Smooth muscle cell of the brain vasculature (primary cell): ENCODE measurements at places on chromosomes 5 and 9.

GRCh38 chr9:107778661-107779060, 289.1 kb upstream of the KLF4 start:
- no peak for DNase-seq

- DNase-seq, result no peak
Measured at GRCh38 chr5:13218518-13218917, 726.0 kb downstream of the DNAH5 start.

DNA sequence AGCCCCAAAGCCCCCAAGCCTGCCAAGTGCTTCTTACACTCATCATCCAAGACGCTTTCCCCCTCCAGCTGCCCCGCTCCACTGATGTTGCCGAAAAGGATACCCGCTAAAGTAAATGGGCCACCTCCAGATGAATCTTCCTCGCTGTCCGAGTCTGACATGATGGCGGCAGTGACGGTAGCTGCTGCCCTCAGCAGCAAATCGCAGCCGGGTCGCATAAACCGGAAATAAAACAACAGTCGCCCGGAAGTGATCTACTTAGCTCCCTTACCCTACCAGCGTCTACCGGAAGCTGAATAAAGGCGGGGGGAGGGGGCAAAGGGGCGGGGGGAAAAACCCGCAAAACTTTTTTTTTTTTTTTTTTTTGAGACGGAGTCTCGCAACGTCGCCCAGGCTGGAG, at the start of gene TAF1L:
Gene TAF1L (minus strand): TSS at position 308 of the 400 bp plus-strand sequence. CDS start 90 bp downstream, at position 218.
- DNase-seq, result no peak

DNA sequence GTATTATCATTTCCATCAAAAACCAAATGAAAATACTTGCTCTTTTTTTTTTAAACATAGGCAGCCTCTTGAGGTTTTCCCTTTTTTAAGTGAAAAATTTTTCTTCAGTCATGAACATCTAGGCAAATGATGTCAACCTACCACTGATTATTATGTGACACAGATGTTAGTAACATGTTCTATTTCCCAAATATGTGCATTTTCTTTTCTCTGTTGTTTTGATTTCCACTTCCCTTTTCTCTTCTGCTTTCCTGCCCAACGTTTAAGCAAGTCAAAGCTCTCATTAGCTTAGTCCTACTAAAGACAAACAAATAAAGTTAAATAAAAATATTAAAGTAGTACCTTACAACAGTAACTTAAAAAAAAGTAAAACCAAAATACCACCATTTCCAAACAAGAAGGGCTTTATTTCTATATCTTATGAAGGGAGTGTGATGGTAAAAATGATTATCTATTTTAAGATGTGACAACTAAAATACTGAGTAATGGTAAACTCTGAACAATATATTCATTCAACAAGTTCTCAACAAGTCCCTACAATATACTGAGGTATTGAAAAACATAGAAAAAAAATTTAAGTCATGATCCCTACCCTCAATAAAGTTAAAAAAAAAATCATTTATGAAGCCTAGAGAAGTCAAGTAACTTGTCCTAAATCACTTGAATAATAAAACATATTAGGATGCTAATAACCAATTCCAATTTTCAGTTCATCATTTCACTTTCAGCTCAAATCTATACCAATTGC, 9.4 kb downstream of the SLC38A9 start:
- no peak for DNase-seq

DNA sequence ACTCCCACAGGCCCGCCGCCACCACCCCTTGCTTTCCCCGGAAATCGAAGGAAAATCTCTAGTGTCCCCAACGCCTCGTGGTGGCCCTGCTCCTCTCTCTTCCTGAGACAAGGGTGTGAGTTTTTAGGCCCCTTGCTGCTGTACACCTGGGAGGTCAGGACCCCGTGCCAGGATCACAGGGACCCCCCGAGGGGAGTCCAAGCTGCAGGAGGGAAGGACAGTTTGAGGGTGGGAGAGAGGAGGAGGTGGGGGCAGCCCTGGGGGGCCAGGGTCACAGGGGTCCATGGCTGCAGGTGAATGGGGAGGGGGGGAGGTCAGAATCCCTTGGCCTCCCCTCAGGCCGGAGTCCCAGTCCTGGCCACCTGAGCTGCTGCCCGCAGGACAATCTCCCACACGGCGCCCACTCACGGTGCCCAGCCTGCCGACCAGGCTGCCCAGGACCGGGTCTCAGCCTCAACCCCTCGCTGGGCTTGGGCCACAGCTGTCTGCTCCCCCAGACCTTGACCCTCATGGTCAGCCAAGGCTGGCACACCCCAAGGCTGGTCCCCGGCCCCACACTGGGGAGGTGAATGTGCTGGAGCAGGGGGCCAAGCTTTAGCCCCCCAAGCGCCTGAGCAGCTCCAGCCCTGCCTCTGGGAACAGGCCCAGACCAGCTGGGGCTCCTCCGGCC, 19.9 kb downstream of the TPPP start:
- DNase-seq, result no peak

GRCh38 chr5:119022017-119022745, 33.8 kb upstream of the DTWD2 start:
- no peak for DNase-seq

DNA sequence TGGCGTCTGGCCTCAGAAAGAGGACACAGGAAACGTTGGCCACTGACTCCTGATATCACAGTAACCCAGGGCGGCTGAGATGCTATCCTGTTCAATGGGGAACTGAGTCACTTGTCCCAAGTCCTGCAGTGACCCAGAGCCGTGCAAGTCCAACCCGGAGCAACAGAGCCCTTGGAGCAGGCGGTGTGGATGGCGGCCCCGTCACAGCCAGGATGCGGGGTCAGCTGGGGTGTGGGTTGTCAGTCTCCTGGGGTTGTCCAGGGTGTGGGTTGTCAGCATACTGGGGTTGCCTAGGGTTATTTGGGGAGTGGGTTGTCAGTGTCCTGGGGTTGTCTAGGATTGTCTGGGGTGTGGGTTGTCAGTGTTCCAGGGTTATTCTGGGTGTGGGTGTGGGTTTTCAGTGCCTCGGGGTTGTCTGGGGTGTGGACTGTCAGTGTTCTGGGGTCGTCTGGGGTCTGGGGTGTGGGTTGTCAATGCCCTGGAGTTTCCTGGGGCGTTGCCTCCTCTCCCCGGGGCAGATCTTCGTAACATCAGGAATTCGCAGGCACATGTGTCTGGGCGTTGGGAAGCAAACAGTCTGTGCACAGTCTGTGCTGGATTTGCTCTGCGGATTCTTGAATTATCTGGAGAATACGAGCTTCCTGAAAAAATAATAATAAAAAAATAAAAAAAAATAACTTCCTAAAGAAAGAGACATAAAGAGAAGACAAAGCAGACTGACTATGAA, 257.5 kb downstream of the PARP8 start:
- no peak for DNase-seq

GRCh38 chr5:69315972-69316371, 16.6 kb downstream of the CCDC125 start:
- DNase-seq, result no peak

GRCh38 chr9:10255758-10256157, 357.0 kb downstream of the PTPRD start:
- no peak for DNase-seq
